ENCODE measurements at places on chromosomes 6 and 20.
A peak's percentile ranks its signal among the peaks of the same experiment; 100 is the strongest.

DNA sequence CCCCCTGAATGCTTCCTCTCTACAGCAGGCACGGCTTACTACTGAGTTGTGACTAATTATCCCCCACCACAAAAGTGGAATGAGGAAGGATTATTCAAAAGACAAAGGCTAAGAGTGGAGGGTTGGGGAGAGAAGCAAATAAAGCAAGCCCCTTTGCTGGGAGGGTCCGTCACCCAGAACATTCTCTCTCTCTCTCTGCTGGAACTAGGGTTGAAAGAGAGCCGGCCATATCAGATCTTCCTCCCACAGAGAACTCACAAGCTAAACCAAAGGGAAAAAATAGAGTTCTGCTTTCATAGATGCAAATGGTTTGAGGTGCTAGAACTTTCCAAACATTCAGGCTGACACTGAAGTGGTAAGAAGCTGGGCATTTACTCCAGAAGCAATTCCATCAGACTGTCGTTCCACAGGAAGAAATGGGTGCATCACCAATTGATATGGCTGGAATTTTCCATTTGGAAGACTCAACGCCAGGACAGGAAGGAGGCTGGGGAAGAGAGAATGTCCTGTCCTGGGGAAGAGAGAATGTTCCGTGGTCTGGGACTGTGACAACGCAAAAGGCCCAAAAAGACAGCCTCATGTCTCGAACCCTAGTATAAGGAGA is 7.9 kb downstream of the ZMYND8 start:
- no peak for DNase-seq

DNA sequence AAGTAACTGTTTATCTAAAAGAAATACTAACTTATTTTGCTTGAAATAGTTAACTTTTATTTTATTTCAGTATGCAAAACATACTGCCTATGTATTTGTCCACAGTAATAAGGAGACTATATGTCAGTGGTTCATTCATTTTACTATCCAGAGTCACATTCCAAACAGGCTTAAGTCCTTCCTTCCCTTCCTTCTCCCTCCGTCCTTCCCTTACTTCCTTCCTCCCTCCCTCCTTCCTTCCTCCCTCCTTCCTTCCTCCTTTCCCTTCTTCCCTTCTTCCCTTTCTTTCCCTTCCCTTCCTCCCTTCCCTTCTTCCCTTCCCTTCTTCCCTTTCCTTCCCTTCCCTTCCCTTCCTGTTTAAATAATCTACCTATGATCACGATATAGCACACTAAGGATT is 899.2 kb downstream of the EYS start:
- DNase-seq, result no peak

DNA sequence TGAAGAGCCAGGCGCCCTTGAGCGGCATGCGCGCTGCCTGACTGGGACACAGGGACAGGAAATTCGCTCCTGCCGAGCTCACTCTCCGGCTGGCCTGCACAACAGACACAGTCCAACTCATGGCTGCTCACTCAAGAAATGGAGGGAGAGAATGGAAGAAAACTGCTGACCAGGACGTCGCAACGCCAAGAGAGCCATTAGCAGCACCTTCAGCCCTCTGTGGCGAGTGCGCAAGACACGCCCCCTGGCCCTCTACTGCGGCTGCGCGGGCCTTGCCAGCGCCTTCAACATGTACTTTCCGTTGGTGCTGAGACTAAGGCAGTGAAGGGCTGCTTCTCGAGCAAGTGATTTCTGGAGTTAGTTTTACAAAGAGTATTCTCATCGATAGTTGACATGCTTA is 23.3 kb downstream of the TMEM242 start:
- DNase-seq, result no peak

GRCh38 chr6:89723046-89723445 is 84.5 kb upstream of the LYRM2 start:
- no peak for DNase-seq

DNA sequence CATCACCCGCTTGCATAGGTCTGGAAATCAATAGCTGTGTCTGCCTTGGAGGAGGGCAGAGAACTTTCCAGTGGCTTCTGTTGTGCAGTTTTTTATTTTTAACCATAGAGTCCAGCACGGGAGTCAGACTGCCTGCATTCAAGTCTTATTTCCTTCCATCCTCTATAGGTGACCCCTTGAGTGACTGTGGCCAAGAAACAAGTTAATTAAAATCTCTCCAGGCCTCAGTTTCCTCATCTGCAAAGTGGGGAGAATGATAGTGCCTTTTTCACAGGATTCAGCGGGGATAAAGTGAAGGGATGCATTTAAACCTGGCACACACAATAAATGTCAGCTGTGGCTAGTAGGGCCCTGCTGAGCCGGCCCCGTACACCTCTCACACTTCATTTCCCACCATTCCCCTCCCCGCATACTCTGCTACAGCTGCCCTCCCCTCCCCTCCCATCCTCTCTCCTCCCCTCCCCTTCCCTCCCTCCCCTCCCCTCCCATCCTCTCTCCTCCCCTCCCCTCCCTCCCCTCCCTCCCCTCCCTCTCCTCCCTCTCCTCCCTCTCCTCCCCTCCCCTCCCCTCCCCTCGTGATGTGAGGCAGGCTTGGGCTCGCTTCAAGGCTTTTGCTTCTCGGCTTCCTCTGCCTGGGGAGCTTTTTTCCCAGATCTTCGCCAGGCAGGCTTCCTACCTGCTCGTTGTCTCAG is 150.5 kb downstream of the TFAP2C start:
- no peak for DNase-seq

- DNase-seq, result no peak
These were observed 45.5 kb upstream of the THEMIS start for GRCh38 chr6:127946388-127946787.

GRCh38 chr6:36954262-36954931 is at the start of gene PI16:
Gene PI16 (plus strand): TSS chr6:36954738. CDS start chr6:36954761, 23 bp downstream.
- DNase-seq, result peak; percentile 45

GRCh38 chr20:21393816-21394519 is 3.4 kb downstream of the NKX2-4 start:
- no peak for DNase-seq

DNA sequence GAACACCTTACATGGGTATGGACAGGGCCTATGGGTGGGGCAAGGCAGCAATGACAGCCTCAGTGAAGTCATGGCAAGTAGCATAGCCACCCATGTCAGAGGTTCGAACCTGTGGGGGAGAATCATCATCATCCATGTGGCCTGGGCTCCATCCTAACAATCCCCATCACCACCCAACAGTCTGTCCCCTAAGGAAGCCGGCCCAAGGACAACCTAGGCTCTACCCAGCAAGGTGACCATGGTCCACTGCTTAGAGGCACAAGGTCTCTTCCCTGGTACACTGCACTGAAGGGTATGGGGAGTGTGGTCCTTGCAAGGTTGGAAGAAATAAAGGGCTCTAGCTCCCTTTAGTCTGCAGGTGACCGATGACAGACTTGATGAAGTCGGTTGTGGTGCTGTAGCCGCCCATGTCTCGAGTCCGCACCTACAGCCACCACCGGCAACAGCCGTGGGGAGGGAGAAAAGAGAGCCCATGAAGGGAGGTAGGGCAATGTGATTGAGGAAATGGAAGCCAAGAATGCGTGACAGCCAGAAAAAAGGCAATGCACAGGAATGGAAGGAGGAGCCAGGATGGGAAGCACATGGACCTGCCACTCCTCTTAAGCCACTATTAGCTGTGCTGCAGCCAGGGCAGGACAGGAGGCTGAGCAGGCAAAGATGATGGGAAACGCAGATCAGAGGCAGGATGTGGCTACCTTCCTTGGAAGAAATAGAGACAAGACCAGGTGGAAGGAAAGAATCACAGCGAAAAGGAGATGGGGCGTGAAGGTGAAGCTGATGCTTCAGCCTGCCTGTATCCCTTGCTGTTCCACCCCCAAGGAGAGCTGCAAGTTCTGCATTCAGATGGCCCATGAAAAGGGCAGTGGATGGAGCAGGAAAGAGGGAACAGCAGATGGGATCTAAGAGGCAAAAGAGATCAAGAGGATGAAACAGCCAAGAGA is 5.3 kb downstream of the IDH3B start:
- no peak for DNase-seq

- DNase-seq, result no peak
These were observed 1358.6 kb upstream of the GJE1 start for GRCh38 chr6:140774080-140774505.

DNA sequence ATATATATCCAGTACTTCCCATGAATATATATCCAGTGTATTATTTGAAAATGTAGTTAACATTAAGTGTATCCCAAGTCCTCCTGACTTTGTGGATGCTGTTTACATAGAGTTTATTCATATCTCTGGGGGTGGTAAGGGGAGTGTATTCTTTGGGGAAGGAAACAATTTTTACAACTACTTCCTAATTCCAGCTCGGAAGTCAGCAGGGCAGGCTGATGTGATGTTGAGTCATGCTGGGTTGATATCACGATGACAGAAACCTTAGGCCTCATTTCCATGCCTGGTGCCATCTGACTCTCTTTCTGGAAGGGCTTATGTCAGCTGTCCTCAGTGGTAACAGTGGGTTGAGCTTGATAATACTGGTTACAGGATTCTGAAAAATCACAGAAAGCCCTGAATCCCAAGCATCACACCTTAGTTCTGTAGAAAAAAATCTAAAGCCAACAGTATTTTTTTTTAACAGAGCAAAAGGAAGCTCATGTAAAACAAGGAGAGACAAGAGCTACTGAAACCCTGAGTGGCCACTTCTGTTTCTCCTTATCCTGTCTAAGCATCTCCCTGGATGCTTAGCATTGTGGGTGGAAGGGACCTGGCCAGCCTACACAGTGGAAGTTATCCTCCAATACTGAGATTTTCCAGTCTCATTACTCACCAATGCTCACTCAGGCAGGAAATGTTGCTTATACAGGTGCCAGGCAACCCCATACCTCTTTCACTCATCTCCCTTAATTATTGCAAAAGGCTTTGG is 75.2 kb upstream of the IYD start:
- no peak for DNase-seq

DNA sequence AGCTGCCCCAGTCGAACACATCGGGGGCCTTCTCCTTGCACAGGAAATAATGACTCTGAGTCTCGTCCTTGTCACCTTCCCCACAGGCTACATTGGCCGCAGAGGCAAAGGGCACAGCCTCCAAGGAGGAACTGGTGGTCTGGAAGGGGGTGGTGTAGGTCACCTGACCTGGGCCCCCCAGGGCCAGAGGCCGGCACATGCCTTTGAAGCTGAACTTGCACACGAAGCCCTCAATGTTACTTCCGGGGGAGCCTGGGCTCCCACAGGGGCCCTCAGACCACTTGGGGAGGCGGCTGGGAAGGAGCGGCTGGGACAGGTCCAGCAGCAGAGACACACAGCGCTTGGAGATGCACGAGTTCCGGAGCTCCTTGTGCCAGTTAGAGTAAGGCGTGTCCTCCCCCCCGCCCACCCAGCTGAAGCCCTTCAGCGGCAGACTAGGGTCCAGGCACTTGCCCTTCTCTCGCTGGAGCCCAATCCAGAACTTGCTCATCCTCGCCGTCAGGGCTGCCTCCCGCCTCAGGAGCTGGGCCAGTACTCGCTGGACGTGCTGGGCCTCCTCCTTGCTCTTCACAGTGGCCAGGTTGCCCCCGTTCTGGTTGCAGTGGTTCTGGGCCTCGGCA is 578 bp downstream of the CD93 start:
- DNase-seq, result no peak

GRCh38 chr20:26205350-26205749 is 508.7 kb upstream of the ZNF337 start:
- no peak for DNase-seq

DNA sequence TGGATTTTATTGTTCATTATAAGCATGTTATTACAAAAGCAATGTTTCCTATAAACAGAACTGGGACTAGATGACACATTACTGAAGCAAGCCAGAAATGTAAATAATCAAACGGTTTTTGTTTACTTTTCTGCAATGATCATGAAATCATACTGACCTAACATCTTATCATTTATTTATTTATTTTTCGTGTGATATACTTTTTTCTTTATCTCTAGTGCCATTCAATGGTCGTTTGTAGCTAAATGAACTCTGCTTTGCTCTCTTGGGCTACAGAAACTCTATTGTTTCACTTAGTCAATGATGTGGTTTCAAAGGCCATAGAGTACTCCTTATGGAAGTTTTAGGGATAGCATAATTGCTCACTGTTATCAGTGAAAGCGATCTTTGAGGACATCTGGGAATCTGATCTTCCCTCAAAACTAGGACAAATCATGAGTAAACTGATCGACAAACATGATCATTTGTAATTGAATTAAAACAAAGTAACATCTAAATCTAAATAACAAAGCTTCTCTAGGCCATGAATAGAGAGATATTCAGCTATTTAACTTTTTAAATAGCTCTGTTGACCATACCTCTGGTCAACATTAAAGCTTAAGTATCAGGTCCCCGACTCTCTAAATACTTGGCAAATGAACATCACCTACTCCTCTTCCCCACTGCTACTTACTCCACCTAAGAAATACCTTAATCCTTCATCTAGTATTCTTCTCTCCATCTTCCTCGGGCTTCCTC is 933.4 kb downstream of the TFAP2A start:
- DNase-seq, result no peak

DNA sequence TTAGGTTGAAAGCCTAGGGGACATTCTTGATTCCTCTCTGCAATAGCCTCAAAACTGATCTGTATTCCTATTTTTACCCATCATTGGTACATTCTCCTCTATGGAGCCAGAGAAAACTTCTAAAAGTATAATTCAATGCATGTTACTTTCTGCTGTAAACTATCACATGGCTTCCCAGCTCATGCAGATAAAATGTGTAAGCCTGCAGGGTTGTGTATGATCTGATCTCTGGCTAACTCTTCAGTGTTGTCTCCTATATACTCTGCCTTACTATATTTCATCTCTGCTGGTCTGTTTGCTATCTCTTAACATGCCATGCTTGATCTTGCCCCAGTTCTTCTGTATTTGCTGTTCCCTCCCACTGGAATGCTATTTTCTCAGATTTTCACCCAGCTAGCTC is 323.3 kb upstream of the RSPO3 start:
- DNase-seq, result no peak

DNA sequence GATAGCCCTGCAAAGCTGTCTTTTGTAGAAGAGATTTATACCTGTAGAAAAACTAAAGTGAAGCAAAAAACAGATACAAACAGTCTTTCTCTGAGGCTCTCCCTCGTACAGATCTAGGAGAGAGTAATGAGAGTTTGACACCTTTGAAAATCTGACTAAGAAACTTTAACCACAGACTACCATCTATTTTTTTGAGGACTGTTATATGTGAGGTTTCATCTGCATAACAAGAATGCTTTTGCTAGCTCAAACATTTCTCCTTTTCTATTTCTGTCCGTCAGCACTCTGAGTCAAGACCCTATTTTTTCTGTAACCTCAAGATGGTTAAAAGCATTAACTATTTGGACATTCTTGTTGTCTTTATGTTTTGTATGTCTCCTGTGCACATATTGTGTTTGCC is 193.0 kb downstream of the BTBD3 start:
- no peak for DNase-seq

GRCh38 chr6:2866171-2866846 is 24.6 kb upstream of the SERPINB1 start:
- DNase-seq, result no peak

DNA sequence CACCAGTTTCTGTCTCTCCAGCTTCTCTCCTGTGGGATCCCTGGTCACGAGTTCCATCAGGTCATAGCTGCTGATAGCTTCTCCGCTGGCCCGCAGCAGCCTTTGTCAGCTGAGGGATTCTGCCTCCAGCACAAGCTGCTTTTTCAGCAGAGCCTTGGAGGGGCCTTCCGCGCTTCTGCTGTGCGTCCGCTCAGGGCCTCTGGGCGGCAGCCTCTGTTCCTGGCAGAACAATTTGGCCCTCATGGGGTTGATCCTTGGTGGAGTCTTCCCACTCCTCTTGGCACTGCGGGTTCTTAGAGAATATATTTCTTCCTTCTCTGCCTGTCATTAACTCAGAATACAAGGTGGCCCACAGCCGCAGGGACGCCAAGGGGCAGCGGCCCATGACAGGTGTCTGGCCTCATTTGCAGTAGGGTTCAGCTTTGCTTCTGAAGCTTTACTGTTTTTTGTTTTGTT is 158.8 kb downstream of the DTNBP1 start:
- no peak for DNase-seq

GRCh38 chr20:20273286-20273685 is 94.6 kb upstream of the INSM1 start:
- DNase-seq, result no peak

All from CD4-positive, alpha-beta T cell treated with Interleukin-12 subunit alpha and Interleukin-12 subunit beta, for 1 hour (primary cell).